ENCODE measurements at places on chromosomes 5 and 9.

GRCh38 chr5:122195802-122196394 is 66.6 kb downstream of the ZNF474 start:
- no peak for DNase-seq

DNA sequence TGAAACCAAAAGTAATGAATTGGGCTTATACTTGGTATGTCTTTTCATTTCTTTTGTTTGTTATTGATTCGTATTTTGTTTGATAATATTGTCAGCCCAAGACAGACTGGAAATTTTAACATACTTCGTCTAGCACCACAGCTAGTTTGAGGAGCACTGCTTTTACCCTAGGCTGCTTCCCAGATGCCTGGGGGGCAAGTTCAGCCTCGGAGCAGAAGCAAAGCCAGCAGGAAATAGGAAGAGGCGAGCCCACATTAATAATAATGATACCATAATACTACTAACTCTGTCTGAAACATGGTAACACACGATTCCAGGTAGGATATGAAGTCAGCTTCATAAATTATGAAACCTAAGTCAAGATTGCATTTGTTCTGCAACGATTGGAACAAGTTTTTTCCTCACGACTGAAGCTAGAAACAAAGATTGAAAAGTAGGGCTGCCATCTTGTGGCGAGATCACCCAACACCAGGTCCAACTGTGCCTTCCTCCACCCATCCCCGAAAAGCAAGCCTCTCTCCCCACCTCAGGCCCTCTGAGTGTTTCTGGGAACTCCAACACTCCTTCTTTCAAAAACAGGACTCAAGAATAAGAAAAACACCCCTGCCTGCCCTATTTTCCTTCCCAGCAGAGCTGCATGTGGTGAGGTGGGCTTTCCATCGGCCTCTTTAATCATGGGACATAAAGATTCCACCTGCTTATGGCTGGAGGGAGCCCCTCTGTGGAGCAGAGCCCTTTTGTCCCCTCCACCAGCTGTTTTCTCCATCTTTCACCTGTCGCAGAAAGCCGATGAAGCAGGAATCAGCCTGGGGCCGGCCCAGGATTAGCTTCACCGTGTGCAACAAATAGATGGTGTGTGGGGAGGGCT is 236.4 kb downstream of the CAAP1 start:
- peak; percentile 30 for DNase-seq

DNA sequence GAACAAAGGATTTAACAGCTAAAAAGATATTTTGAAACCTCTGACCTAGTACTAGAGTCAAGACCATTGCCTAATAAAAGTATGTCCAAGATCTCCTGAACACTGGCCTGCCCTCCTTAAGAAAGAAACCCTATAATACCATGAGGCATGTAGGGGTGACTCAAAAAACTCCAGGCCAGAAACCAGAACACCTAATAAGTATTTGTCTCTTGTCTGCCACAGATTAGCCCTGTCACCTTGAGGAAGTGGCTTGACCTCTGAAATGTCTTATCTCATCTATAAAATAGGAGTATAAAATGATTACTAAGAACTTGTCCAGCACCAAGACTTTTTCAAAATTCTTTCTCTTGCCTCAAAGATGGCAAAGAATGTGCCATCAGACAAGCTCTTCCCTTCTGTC is 125.5 kb upstream of the RASGRF2 start:
- no peak for DNase-seq

- DNase-seq = no peak
These were observed 391.9 kb downstream of the ARRDC3 start for GRCh38 chr5:90991201-90991600.

- DNase-seq = no peak
These were observed 76.2 kb downstream of the STK10 start for GRCh38 chr5:172111852-172112225.

DNA sequence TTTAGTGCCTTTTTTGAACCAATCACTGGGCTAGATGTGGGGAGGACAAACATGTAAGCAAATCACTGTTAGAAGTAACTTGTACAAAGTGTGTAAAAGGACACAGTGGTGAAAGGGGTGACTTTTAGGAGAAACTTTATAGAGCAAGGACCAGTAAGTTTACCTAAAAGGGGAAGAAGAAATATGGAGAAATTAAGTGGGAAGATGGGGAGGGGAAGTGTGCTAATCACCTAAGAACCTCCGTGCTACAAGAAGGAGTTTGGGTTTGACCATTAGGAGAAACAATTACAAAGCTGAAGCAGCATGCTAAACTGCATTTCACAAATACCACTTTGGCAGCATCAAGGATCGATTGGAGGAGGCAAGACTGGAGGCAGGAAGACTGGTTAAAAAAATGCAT is 17.3 kb downstream of the ITGA1 start:
- DNase-seq = no peak

GRCh38 chr9:119802621-119803020 is 433.4 kb upstream of the BRINP1 start:
- peak; percentile 70 for DNase-seq

- DNase-seq = no peak
These were observed 25.6 kb downstream of the SLC31A1 start for GRCh38 chr9:113246928-113247327.

DNA sequence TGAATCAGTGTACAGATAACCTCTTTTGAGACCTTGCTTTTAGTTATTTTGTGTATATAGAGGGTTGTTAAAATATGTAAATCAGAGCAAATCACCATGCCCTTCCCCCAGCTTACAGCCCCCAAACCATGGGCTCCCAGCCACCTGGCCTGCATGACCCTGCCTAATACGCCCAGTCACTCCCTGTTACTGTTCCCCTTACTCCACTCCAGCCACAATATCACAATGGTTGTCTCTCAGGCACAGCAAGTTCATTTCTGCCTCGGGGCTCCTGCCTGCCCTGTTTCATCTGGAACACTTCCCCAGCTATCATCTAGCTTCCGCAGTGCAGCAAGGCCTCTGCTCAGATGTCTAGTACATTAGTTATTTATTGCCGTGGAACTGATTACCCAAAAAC is 5.0 kb upstream of the CARD19 start:
- DNase-seq = no peak

DNA sequence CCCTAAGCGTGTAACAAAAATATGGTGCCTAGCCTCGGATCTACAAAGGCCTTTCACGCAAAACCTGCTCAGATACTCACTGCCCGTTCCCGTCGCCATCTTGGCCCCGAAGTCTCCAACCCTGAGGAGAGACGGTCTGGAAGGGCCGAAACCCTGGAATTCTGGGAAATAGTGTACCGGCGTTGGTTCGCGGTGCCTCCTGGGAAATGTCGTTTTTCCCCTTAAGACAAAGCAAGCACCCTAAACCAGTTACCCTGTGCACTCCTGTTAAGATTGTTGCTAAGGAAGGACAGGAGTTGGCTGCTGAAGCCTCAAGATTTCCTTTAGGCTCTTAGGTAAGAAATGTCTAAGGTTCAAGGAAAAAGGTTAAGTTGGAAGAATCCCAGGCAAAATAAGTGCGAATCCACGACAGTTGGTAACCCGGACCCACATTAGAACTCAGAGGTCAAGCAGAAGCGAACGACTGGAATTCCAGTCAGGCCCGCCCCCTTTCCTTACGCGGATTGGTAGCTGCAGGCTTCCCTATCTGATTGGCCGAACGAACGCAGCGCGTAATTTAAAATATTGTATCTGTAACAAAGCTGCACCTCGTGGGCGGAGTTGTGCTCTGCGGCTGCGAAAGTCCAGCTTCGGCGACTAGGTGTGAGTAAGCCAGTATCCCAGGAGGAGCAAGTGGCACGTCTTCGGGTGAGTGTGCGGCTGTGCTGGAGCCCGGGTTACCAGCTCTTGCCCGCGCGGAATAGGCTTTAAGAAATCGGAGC is at the start of the genes BRD8 and KIF20A:
TSS of gene BRD8 (minus strand) at position 115 of the 761 bp plus-strand sequence. CDS start at position 99, 16 bp downstream.
TSS of gene KIF20A (plus strand) at position 597 of the 761 bp plus-strand sequence. CDS start 569 bp downstream, outside the sequence.
- DNase-seq = peak; percentile 99

DNA sequence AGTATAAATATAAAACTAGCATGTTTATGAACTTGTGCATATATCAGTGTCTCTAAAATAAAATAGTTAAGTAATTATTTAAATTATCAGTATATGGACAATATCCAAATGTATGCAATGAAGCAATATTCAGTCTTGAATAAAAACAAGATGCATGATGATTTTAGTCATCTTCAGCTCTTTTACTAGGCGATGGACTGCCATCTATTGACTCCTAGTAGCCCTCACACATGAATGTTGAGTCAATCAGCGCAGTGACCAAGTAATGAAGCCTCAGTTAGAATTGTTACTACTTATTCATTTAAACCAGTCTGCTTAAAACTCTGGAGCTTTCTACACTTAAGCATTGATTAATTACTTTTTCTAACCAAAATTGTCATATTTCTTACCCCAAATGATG is 92.9 kb upstream of the GRHPR start:
- no peak for DNase-seq

- DNase-seq = no peak
These were observed 82.2 kb upstream of the TLX3 start for GRCh38 chr5:171226864-171227263.

DNA sequence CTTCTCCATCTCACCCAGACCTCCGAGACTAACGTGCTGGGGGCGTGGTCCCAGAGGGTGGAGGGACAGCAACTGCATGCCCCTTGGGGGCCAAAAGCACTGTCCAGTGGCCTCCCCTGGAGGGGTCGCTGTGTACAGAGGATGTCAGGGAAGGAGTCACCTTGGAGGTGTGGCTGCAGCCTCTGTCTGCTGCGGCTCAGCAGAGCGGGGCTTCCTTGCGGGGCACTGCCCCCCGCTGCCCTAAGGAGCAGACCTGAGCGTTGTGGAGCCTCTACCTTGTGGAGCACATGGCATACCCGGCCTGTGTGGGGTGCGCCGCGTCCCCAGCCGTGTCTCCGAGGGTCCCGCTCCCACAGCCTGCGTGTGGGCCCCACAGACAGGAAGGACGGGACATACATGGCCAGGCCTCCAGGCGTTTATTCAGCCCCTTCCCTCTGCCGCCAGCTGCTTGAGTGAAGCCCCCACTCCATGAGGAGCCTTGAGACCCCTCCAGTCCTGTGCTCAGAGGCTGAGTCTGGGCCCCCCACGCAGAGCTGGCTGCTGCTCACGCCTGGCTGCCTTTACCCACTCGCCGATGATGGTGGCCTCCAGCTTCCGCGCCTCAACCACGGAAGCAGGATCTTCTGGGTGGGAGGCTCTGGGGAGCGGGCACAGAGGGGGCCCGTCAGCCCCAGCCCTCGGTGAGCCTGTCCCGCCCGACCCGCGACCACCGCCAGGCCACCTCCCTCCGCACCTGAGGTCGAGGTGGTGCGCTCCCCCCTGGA is 4.2 kb downstream of the DPP7 start:
- no peak for DNase-seq

GRCh38 chr5:16976625-16977008 is 40.5 kb upstream of the MYO10 start:
- DNase-seq = no peak

DNA sequence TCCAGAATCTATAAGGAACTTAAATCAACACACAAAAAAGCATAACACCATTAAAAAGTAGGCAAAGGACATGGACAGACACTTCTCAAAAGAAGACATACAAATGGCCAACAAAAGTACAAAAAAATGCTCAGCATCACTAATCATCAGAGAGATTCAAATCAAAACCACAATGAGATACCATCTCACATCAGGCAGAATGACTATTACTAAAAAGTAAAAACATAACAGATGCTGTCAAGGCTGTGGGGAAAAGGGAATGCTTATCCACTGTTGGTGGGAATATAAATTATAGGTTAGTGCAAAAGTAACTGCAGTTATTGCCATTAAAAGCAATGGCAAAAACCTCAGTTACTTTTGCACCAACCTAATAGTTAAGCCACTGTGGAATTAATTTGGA is 32.2 kb upstream of the SPATA31D4 start:
- DNase-seq = no peak

DNA sequence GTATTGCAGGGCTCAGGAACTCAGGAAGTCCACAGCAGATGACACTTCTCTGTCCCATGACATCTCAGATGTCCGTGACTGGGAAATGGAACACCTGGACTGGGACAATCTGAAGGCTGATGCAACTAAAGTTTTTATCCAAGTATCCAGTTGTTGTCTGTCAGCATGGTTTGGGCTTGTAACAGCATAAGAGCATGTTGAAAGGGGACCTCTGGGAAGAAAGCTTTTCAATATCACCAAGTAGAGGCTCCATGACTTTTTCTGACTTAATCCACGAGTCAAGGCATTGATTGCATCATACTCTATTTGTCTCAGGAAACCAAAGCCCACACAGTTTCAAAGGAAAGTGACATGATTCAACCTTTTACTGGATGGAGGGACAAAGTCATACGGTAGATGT is 807.7 kb downstream of the MTRR start:
- DNase-seq = no peak

GRCh38 chr9:90847971-90848370 is 46.4 kb downstream of the SYK start:
- DNase-seq = no peak

- DNase-seq = no peak
These were observed 39.6 kb upstream of the TIFAB start for GRCh38 chr5:135491552-135492318.

- no peak for DNase-seq
These were observed 74.1 kb downstream of the ANKRD33B start for GRCh38 chr5:10637944-10638343.

DNA sequence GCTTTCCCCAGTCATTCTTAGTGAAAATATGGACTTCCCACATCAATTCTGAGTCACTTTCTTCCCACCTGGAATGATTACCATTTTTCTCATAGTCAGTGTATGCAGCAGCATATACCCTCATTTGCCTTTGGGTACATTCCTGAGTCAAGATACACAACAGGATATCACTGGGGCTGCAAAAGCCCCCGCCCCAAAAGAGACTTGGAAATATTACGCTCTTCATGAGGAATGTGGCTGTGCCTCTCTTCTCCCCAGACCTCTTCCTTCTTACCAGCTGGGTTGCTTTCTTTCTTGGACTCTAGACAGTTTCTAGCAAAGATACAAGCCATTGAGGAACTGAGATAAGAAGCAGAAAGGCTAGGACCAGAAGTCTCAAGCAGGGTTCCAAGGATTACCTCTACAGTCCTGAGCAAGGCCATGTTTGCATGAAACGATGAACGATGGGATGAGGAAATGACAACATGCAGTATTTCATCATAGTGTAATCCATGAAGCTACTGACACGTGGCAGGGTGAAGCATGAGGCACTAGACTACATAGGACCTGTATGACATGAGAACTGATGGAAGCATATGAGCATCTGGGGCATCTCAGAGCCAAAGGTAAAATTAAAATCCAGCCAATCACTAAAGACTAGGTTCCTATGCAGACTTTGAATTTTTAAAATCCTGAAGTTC is 218.1 kb downstream of the RAB3C start:
- DNase-seq = no peak

GRCh38 chr5:102529031-102529430 is 30.2 kb upstream of the SLCO6A1 start:
- DNase-seq = no peak

DNA sequence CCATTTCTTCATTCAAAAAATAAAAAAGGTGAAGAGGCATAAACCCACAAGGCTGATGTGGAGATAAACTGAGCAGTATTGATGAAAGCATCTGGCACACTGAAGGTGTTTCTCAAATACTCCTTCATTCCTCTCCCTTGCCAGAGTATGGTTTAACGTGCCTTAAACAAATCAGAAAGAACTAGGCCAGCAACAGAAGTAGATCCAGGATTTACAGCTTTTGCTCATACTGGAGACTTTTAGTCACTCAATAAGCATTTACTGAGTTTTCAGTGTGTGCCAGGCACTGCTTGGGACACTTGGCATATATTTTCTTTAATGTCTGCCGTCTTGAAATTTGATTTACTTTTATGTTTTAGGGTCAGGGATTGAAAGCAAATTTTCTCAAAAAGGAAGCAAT is 53.0 kb downstream of the BNC2 start:
- no peak for DNase-seq
